Thoracic aorta (tissue), 2 donors: ENCODE measurements at places on chromosomes 3 and 15.

GRCh38 chr3:126956361-126956760 lies 26.6 kb upstream of the PLXNA1 start:
- DNase-seq = no peak

DNA sequence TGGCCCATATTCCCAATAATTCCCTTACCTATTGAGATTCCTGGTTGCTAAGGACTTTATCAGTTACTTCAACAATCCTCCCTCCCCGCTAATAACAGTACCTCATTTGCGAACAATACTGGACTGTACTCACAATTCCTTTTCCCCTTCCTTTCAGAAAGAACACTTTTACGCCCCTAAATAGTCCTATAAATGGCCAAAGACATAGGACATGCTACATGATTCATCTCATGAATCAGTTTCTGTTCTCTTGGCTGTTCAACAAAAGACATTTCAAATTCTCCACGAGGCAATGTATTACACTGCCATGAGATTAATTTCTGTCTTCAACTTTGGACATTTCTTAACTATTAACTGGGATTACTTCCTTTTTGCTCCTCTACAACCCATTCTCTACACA lies 264.4 kb downstream of the TIGIT start:
- no peak for DNase-seq

DNA sequence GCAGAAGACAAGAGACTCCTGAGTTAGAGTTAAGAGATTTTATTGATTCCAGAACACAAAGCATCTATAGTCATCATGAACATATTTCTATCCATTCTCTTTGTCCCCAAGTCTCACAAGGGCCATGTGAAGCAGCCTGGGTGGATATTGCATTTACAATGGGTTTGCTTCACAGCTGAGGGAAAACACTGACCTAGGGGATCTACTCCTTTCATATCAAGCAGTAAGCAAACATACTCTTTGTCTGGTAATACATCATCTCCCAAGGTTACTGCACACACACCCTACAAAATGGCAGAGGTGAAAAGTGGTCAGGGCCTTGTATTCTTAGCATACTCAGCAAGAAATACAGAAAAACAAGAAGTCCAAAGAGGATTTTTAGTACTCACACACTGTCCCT lies 267.7 kb upstream of the BCHE start:
- no peak for DNase-seq

- DNase-seq = no peak
Observed at GRCh38 chr3:139269984-139270383, 73.8 kb upstream of the MRPS22 start.

DNA sequence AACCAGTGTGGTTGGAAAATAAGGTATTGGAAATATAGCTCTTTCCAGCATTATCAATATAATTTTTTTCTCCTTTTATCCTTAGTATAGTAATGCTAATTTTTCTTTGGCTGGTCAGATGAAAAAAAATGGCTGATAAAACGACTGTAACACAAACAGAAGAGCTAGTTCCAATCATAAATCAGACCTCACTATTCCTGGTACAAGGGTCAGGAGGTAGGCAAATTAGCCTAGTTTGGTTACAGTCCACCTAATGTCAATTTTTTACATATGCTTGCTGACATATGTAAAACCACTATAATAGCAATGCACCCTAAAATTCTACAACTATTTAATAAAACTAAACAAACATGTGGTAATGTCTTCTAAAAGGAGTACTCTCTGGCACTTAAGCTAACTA lies 19.9 kb upstream of the VPS39 start:
- no peak for DNase-seq
